ENCODE measurements at places on chromosomes 16 and 17.

DNA sequence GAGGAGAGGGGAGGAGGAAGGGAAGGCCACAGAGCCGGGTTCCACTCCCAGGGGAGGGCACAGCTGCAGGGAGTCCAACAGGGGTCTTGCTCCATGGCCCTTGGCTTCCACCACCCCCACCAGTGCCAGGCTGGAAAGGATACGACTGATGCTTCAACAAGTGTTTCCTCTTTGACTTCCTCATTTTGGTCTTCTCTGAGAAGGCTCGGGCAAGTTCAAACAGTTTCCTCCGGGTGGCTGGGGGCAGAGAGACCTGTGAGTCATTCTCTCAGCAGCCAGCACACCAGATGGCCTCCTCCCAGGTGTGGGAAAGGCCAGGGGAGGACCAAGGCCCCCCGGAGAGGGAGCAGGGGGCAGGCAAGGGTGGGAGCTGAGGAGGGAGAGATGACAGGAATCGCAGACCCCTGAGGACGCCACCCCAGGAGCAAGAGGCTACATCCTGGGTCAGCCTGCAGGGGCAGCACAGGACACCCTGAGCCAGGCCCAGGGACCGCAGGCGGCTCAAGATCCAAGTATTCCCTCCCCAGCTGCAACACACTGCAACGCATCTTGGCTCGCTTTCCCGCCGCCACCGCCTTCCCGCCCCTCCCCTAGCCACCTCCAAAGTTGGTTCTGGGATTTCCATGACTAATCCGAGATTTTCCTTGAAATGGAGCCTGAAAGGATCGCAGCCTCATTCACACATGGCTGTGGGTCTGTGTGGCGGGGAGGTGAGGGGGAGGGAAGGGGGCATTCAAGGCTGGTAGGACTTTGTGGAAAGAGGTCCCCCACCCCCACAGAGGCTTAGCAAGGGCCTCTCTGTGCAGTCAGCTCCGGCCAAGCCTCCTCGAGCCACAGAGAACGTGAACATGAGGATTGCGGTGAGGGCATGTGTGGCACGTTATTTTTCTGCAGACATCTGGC, 18.4 kb upstream of the MRPS23 start:
- DNase-seq = no peak

- no peak for DNase-seq
Observed at GRCh38 chr17:16912021-16912962, 59.6 kb downstream of the TNFRSF13B start.

- DNase-seq = no peak
Observed at GRCh38 chr17:56489980-56490379, 103.5 kb upstream of the NOG start.

DNA sequence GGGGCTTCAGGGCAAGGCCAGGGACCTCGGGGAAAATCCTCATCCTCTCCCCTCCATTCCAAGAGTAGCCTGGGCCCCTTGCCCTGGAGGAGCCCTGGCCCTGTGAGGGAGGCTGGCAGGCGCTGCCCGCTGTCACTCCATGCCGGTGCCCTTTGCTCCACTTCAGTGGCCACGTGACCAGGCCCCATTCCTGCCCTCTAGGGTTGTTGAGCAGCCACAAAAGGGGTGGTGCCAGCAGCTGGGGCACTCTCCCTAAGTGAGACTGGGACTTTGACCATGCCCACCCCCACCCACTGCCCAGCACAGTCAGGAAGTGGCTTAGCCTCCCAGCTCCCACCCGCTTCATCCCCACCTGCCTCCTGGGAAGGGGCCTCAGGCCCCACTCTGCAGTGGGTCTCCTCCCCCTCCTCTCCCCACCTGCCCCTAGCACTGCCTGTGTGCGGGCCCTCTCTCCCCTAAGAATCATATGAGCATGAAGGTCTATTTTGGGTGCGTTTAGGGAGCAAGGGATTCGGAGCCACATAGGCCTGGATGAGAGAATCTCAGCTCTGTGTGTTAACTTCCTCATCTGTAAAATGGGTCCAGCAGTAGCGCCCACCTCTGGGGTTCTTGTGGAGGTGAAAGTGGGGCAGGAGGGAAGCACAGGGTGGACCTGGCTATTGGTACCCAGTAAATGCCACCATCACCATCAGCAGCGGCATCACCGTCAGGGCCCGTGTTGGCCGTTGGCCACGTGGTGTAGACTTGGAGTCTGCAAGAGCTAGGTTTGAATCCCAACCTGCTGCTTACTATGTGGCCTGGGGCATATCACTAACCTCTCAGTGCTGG, 7.2 kb downstream of the PDK2 start:
- no peak for DNase-seq

DNA sequence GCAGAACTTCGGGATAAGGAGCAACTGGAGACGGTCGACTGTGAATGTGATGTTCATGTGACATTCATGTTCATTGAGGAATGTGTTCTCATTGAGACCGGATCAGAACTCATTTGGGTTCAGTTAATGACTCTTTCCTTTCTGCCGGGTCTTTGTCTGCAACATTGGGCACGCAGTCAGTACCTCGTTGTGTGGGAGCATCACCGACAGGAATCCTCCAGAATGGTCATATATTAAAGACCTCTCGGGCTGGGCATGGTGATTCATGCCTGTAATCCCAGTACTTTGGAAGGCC, 144.6 kb downstream of the PITPNC1 start:
- DNase-seq = no peak

- no peak for DNase-seq
Observed at GRCh38 chr17:869567-870525, 87.7 kb downstream of the MRM3 start.

DNA sequence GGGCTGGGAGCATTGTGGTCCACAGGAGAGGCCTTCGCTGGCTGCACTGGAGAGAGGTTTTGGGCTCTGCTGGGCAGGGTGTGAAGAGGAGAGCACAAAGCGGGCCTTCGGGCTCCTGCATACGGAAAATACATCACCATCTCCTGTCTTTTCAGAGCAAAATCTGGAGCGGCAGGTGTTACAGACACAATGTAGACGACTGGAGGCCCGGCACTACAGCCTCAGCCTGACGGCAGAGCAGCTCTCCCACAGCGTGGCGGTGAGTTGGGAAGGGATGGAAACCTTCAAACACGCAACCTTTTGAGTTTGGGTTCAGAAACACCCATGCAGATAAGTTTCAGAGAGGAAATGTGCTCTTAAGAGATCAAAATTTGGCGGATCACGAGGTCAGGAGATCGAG, 17.9 kb downstream of the GINS2 start:
- DNase-seq = no peak

DNA sequence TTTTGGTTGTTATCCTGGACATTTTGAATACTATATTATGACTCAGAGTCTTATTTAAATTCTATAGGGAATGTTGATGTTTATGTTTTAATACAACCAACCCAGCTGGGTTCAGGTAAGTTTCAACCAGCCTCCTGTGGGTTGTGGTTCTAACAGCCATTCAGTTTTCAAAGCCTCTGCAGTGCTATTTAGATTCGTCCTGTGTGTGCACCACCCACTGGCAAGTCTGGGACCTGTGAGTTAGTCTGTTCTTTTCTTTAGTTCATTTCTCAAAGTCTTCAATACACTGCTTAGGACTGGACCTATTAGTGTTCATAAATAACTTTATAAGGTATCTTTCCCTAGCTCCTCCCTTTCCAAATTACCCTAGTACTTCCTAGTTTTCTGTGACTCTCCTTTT, 170.6 kb downstream of the TMEM132E start:
- DNase-seq = no peak

- DNase-seq = no peak
Observed at GRCh38 chr17:30256756-30257506, 21.4 kb upstream of the SLC6A4 start.

DNA sequence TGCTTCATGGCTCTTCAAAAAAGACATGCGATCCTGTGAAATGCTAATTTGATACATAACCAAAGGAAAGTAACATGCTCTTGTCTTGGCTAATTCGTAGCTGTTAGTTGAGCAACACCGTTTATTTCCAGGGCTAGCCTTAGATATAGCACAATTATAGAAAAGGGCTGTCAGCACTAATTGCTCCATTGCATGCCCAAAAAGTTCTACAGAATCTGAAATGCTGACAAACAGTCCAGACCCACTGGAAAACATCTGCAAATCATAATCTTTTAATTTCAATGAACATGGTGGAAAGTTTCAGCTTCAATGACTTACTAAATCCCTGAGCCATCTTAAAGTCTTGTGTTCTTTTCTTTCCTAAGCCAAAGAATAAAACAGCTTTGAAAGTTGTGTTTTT, 42.9 kb upstream of the NUDT7 start:
- no peak for DNase-seq

GRCh38 chr16:65413861-65414260, 292.0 kb upstream of the CDH11 start:
- DNase-seq = no peak

GRCh38 chr17:64635647-64636305, 26.3 kb downstream of the SMURF2 start:
- no peak for DNase-seq

DNA sequence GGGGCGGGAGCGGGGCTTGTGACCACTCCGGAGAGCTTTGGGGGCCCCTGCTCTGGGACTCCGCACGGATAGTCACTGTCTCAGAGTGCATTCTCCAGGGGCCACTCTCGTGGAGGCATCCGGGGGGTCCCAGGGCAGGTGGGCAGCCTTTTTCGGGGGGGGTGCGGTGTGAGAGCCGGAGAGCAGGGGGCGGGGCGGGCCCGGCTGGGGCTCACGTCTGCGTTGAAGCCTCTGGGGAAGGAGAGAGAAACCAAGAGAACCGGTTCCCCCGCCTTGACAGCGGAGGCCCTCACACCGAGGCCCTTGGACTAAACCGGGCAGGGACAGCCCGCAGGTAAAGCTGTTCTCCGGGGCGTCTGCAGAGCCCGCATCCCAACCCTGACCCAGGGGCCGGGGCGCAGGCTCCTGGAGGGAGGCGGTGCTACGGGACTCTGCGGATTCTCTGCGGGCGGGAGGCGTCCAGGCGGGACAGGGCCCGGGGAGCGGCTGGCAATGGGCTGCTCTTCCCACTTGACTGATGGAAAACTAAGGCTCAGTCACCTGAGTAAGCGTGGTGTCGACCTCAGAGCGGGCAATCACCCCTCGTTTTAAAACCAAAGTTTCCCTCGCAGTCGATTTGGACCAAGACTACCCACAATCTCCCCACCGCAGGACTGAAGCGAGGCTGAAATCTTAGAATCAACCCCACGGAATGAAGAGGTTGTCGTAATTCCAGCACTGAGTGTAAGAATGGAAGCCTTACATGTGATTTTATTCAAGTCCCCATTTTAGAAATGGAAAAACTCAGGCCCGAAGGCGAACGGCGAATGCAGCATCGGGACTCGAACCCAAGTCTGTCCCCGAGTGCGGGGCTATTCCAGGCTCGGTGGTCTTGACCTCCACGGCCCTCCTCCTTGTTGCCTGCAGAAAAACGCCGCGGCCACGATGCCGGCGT, 49.6 kb upstream of the AMZ2 start:
- no peak for DNase-seq

GRCh38 chr17:18173740-18174139, 9.9 kb upstream of the ALKBH5 start:
- no peak for DNase-seq

GRCh38 chr17:42436391-42436790, 13.3 kb upstream of the CAVIN1 start:
- DNase-seq = no peak

- DNase-seq = no peak
Observed at GRCh38 chr16:78507576-78507975, 408.1 kb downstream of the WWOX start.

GRCh38 chr17:8420041-8420934, 15.4 kb upstream of the NDEL1 start:
- no peak for DNase-seq

DNA sequence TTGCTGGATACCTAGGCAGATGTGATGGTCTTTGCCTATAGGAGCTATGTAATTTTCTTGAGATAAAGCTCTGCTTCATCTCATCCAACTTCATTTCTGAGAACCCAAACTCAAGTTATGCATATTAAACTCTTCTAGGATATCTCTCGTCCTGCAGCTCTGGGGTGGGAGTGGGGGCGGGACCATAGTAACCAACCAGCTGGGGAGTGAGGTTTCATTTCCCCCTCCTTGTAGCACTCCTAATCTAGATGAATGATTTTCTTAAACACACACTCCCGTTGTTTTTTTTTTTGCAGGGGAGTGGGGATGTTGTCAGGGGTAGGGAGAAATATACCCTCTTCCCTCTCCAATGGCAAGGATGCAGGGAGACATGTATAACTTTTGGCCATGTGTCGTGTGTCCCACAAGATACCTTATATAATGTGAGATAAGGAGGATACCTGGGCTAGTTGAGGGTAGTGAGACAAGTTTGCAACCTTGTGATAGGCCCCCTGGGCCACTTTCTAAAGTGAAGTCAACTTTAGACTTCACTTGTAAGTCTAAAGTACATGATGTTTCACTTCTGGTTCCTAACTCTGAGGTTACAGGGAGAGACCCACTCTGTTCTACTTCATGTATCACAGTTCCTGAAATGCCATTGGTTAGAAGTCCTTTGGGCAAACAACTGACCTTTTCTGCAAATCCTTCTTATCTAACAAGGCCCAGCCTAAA, 10.5 kb upstream of the HEATR6 start:
- no peak for DNase-seq

DNA sequence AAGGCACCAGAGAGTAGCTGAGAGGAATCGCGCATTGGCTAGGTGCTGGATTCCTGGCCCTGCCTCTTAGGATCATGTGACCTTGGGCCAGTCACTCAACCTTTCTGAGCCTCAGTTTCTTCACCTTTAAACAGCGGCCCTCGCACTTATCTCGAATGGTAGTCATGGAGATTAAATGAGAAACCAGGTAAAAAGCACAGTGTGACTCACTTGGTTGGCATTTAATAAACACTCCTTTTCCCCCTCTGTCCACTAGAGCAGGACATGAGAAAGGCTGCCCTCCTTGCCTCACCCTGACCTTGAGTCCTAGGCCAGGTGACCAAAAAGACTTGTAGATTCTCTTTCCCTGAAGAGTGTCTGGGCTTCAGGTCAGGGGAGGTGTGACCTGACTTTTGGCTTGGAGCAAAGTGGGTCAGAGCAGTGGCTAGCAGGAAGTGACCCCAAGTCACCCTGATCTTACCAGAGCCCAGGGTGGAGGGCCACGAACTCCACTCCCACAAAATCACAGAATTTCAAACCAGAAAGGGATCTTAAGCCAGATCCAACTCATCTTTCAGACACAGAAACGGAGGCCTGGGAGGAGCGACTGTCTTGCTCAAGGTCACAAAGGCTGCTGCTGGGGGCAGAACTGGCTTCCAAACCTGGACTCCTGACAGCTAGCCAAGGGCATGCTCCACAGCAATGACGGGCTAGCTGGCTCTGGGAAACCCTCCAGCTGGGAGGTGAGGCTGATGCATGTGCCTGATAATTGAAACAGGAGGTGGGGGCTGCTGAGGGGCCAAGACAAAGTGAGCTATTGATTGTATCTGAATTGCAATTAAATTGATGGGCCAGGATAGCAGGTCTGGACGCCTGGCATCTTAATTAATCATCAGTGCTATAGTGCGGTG, 65.2 kb downstream of the PIPOX start:
- DNase-seq = no peak

GRCh38 chr17:3944485-3945388, 19.5 kb downstream of the ATP2A3 start:
- no peak for DNase-seq

- DNase-seq = no peak
Observed at GRCh38 chr17:78525511-78526160, 51.6 kb downstream of the DNAH17 start.
